Naive thymus-derived CD8-positive, alpha-beta T cell (primary cell): ENCODE measurements at places on chromosomes 6 and 20. TPM values are rescaled to one million over a fixed set of nuclear protein-coding genes. Genes with fewer than 3 reads are reported as not detected.

DNA sequence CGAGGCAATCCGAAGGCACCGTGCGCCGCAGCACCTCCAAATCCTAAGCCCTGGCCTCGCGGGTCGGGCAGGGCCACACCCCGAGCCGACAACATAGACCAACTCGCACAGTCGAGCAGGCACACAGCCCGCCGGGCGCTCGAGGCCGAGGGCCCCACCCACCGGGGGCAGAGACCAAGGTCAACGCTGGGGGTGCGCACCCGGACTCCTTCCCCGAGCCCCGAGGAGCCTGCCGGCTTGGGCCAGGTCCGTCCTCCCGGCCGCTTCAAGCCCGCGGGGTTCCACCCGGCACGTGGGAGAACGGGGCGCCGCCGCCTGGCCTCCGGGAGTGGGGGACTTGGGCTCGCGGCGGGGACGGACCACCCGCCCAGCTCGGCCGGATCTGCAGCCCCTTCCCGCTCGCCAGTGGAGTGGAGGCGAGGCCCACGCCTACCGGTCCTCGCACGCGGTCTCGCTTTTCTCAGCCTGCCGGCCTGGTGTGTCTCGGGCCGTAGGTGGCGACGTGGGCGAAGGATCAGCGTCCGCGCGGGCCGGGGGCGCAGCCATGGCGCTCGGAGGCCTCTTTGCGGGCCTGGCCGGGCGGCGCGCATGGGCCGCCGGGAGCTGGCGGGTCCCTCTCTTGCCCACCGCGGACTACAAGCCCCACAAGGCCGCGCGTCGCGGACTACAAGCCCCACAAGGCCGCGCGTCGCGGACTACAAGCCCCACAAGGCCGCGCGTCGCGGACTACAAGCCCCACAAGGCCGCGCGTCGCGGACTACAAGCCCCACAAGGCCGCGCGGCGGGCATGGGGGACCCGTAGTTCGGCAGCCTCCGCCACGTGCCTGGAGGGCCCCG lies at the start of gene UCKL1:
Gene UCKL1, minus strand, starts transcription at position 590 of the 837 bp plus-strand sequence. Its CDS starts 44 bp downstream, at position 546.
- DNase-seq, result peak; percentile 88

Gene PDE10A
- not detected for polyA plus RNA-seq

- DNase-seq, result no peak
Observed at GRCh38 chr6:136736281-136736960, 55.9 kb downstream of the MAP3K5 start.

- no peak for DNase-seq
Observed at GRCh38 chr6:130147111-130147510, 75.6 kb downstream of the SAMD3 start.
